Inflammatory macrophage treated with lipopolysaccharide for 1 hour (primary cell): ENCODE measurements at places on chromosomes 4 and X.

DNA sequence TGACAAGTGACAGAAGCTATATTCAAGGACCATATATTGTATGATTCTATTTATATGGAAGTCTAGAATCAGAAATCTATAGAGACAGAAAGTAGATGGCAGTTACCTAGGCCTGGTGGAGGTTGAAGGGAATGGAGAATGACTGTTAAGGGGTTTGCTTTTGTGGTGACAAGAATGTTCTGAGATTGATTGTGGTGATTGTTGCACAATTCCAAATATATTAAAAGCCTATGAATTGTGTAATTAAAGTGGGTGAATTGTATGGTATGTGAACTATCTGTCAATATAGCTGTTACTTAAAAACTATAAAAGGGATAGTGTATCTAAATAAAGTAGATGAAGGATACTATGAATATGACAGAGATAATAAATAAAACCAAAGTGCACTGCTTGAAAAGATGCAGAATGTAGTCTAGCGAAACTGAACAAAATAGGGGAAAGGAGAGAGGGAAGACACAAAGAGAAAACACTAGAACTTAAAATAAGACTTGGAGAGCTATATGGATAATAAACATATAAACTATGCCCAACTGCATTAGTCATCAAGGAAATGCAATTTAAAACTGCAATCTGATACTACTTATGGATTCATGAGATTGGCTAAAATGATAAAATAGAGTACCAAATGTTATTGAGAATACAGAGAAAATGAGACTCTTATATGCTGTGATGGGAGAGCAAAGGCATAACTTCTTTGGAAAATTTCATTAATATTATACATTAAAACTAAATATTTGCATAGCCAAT lies 82.1 kb upstream of the BANK1 start:
- no peak for DNase-seq

DNA sequence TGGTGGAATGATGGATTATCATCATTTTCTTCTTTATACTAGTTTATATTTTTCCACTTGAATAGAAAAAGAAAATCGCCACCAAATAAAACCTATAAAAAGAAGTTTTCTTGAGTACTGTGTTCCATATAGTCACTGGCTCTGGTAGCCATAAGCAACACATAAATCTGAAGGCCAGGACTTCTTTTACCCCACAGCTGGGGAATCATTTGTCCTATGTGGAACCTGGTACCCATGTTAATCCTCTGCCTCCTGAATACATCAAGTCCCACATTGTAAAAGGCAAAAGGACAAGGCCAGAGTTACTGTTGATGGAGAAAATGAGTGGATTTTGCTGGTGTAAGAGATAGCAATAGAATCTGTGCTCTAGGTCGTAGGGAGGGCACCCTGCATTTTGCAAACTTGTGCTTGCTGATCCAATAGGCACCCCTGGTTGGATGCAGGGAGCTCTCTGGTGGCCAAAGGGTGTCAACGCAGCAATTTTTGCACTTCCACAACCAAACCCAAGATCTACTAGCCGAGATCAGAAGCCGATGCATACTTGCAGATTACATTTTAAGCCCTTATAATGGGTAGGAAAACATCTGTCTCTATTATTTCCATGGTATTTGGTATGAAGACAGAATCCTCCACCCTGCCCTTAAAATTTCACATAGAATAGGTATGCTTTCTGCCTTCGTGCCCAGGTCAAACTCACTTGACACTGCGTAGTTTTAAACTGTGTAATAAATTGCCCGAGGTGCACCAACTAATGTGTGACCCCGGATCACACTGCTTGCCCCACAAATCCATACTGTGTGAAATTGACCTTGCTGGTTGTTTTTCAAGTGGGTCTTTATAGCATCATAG lies 146.2 kb upstream of the SCML1 start:
- peak; percentile 63 for DNase-seq

DNA sequence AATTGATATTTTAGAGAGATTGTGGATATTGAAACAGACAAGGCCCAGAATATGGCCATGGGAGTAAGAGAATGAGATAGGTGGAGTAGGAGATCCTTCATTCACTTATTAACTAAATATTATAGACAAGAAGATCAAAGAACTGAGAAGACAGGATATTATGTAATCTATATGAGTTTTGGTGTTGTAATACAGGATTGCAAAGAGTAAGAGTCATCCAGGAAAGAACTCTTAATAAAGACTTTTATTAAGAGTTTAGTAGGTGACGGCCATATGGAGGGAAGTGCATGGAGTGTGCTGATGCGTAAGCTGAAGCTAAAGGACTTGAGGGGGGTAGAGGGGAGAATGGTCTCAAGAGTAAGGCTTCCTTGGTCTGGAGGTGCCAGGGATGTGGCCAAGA lies 153.7 kb downstream of the VEGFC start:
- no peak for DNase-seq

GRCh38 chrX:24020306-24020876 lies 6.6 kb downstream of the KLHL15 start:
- DNase-seq = no peak

DNA sequence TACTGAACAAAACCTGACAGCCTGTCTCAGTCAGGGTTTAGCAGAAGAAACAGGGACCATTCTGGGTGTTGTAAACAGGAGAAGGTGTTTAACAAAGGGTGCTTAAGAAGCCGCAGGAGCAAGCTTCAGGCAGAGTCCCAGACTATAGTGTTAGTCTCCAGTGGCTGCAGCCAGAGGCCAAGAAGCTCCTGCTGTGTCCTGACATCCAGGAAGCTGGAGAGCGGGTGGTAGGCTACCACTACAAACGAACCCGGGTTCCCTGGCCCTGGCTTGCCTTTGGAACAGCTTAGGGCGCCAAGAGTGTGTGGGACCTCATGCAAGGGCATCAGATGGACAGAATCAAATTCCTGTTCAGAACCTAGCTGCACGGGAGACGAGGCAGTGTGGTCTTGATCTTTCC lies 27.9 kb downstream of the TKTL1 start:
- DNase-seq = no peak

DNA sequence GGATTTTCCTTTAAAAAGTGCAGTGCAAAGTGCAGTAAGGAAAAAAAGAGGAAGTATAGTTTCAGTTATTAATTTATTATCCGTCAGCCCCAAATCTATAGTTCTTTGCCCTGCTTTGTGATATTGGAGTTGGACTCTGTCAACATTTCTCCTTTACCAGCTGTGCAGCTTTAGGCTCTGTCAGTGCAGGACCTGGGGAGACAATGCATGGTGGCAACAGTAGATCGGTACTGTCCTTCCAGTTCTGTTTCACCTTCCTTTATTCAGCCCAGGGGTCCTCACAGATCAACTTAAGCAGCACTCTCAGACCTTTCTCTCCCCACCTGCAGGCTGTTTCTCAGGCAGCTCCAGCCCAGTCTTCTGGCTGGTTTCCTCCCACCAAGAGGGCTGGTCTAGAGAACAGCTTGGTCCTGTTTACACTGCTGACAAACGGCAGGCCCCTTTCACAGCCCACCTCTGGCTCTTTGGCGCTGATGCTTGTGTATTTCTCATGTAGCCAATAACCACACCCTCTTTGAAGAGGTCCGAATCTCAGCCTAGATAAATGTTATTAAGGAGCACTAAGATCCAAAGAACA lies 71.6 kb downstream of the MCUB start:
- DNase-seq = no peak

GRCh38 chrX:107429090-107429489 lies 20.4 kb upstream of the FRMPD3 start:
- DNase-seq = no peak

GRCh38 chr4:39631700-39632079 lies 7.0 kb downstream of the SMIM14 start:
- no peak for DNase-seq

DNA sequence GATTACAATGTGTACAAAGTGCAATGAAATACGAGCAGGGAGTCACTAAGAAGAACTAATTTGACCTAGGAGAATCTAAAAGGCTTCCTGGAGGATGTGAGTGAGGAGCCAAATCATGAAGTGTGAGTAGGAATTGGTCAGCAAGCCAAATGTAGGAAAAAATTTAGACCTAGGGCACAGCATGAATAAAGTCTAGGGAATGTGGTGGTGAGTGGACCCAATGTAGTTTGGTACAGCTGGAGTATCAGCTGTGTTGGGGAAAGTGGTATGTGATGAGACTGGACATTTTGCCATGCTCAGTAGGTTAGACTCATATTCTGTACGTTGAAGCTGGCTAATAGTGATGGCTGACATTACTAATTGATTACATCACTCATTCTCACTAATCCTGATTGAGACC lies 191.0 kb downstream of the AFF2 start:
- no peak for DNase-seq

DNA sequence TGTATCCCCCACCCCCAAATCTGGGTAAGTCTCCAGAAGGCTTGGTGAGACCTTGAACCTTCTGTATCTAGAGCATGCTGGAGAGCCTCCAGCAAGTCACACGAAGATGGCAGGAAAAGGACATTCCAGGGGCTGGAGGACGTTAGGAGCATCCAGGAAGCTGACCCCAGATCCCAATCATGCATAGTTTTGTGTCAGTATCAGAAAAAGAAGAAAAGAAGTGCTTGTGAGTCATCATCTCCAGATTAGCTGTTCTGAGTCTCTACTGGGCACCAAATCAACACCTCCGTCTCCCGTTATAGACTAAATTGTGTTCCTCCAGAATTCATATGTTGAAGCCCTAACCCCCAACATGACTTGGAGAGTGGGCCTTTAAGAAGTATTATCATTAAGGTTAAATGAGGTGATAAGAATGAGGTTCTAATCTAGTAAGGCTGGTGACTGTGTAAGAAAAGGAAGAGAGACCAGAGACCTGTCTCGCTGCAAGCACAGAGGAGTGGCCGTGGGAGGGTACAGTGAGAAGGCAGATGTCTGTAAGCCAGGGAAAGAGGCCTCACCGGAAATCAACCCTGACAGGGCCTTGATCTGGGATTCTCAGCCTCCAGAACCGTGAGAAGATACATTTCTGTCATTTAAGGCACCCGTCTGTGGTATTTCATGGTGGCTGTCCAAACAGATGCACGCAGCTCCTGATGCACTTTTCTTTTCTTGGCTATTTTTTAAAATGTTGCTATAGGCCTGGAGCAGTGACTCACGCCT lies 38.1 kb upstream of the CLDN24 start:
- DNase-seq = no peak

GRCh38 chr4:22416403-22416802 lies 99.5 kb downstream of the ADGRA3 start:
- no peak for DNase-seq

GRCh38 chr4:109410776-109411175 lies 22.8 kb upstream of the SEC24B start:
- no peak for DNase-seq

DNA sequence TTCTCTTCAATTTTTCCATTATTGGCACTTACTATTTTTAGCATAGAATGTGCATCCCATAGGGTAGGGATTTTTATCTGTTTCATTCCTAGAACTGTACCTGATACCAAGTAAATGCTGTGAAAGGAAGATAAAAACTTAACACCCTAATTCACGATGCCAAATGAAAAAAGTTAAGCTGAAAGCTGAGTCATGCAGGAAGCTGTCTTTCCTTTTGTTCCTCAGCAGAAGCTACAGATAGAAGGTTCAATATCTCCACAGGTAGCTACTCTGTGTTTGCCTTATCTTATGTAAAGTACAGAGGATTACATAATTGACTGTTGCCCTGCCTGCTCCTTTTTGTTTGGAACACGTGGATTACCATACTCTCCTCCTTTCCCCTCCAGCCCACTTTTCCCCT lies 77.0 kb downstream of the LRP2BP start:
- no peak for DNase-seq

- no peak for DNase-seq
These were observed 9.9 kb downstream of the MMRN1 start for GRCh38 chr4:89904524-89904923.

DNA sequence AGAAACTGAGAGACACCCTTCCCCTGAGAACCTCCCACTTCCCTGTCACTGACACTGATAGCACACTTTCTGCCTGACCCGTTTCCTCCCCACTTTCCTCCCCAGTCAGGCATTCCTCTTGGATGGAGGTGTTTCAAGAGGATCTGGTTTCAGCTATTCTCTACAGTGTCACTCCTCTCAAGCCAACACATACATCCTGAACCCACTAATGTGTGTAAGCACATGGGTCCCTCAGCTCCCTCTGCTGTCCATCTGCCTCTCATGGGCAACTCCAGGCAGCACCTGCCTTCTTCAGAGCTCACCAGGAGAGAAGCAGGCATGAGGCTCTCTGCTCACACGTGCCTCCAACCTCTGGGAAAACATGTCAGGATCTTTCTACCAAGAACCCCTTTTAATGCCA lies 207.6 kb downstream of the NAF1 start:
- DNase-seq = no peak

DNA sequence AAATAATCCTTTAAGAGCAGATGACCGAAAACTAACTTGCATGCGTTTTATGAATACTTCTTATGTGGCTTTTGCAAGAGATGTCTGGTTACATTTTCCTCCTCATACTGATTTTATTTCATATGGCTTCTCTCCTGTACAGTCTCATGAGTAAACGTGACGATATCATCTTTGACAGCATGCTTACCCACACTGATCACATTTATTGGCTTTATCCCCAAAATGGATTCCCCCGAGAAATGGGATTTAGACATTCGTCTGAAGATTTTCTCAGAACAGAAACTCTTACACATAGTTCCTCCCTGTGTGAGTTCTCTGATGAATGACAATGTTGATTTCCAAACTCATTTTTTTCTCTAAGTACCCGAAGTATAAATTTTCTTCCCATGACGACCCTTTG lies 939.7 kb upstream of the LCORL start:
- DNase-seq = no peak

- DNase-seq = no peak
These were observed 81.4 kb upstream of the ACSL1 start for GRCh38 chr4:184907216-184907615.

DNA sequence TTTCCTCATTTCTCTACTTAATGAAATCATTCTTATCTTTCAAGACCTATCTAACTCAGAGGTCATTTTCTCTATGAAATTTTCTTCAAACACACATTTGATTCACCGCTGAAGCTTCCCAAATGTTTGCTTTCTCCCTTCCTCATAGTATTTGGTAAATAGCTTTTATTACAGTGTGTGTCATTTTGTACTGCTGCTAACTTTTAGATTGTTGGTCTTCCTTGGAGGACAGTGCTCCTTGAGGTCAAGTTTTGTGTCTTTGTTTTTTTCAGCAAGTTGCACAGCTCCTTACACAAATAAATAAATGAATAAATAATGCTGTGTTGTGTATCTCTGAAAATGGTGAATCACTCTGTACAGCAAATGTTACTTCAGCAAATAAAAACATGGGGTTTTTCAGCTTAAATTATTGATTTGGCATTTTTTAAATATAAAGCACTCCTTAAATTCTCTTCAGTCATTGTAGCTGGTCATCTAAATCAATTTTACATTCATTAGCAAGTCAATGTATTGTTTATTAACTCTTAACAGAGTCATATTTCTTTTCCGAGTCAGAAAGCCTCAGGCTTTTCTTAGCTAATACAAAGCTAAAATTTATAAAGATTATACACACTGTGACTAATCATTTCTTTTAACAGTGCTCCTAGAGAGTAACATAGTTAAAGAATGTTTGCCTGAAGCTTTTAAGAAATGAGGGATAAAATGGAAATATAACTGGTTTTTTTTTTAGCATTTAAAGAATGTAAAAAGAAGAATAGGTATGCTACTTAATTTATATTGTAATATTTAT lies 30.1 kb upstream of the MAD2L1 start:
- no peak for DNase-seq

- no peak for DNase-seq
These were observed 163.2 kb upstream of the FAM9B start for GRCh38 chrX:9196961-9197640.
